A549 treated with ZK216348 at 1 μM for 4 hours (cell line): ENCODE measurements at places on chromosomes 3 and 15. TPM values are rescaled to one million over a fixed set of nuclear protein-coding genes. Genes with fewer than 3 reads are reported as not detected.

The CLDN16 gene
- total RNA-seq: 0.07 to 0.34 TPM in 2 of 5 replicates, not detected in the others

The MEX3B gene
- total RNA-seq: 2.8 to 5.9 TPM (median 5.2 TPM) in 5 replicates

The CLRN1 gene
- not detected in 5 replicates for total RNA-seq

The TGM5 gene
- total RNA-seq: not detected in 5 replicates

The ITIH1 gene
- not detected in 5 replicates for total RNA-seq

The ATG3 gene
- 40.5 to 65.2 TPM (median 46.1 TPM) in 5 replicates for total RNA-seq
